Endodermal cell (in vitro differentiated cells): ENCODE measurements at places on chromosomes 13 and 19. TPM values are rescaled to one million over a fixed set of nuclear protein-coding genes. Genes with fewer than 3 reads are reported as not detected.

GRCh38 chr13:43368003-43368402 lies 344.6 kb downstream of the DNAJC15 start:
- H3K27ac ChIP-seq = no peak overlapping the region
- H3K36me3 ChIP-seq = no peaks in the 10 kb centered on the region
- no peaks in the 10 kb centered on the region for H3K27me3 ChIP-seq
- no peak for DNase-seq
- H3K4me3 ChIP-seq = no peak overlapping the region

GRCh38 chr19:11577451-11578257 lies at the start of gene ACP5:
TSS of gene ACP5 (minus strand) at chr19:11577645. CDS start at chr19:11577317, 328 bp downstream.
- H3K27me3 ChIP-seq = no peaks in the 10 kb centered on the region
- H3K27ac ChIP-seq = no peak within 1 kb of the TSS
- H3K4me3 ChIP-seq = no peak within 1 kb of the TSS
- no peaks in the 10 kb centered on the region for H3K4me1 ChIP-seq
- H3K36me3 ChIP-seq = no peaks in the 10 kb centered on the region

DNA sequence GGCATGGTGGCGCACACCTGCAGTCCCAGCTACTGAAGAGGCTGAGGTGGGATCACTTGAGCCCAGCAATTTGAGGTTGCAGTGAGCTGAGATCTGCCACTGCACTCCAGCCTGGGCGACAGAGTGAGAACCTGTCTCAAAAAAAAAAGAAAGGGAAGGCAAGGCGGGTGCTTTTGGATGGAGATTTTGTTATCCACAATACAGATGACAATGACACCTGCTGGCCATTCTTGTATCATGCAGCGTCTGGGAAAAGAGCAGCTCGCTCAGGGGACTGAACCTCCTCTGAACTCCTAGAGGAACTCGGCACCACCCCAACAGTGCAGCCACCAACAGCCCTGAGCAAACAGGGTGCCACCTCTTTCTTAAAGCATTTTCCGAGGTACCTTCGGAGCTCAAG lies 22.8 kb downstream of the HAUS8 start:
- H3K36me3 ChIP-seq = peaks cover 49% of the 10 kb centered on the region
- no peak overlapping the region for H3K27ac ChIP-seq
- H3K27me3 ChIP-seq = no peaks in the 10 kb centered on the region

- no peaks in the 10 kb centered on the region for H3K27me3 ChIP-seq
- DNase-seq = peak; percentile 85
- H3K4me1 ChIP-seq = no peaks in the 10 kb centered on the region
- H3K36me3 ChIP-seq = no peaks in the 10 kb centered on the region
Observed at GRCh38 chr19:48102870-48103751, 7.5 kb downstream of the PLA2G4C start.

DNA sequence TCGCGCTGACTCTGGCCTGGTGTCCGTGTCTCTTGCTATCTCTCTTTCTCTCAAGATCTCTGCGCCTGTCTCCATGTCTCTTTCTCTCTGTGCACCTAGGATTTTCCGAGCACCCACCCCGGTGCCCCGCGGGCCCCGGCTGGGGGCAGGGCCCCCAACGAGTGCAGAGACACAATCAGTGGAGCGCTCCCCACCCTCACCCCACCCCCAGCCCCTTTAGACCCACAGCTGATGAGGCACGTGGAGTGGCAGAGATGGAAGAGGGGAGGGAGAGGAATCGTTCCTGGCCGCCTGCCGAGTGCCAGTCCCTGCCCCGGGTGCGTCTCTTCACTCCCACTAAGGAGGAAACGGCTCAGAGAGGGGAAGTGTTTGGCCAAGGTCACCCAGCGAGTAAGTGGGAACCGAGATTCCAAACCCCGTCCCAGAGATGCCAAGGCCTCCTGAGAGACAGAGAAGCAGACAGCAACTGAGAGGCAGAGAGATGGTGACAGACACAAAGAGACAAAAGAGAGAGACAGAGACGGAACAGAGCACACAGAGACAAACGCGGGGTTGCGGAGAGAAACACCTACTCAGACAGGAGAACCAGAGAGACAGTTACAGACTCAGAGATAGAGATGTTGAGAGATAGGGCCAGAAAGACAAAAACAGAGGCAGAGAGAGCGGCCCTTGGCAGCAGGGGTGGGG lies 626 bp upstream of the BCL3 start:
- peak overlapping the region; percentile 81 for H3K4me3 ChIP-seq
- no peak overlapping the region for H3K27ac ChIP-seq
- H3K27me3 ChIP-seq = peaks cover 41% of the 10 kb centered on the region

- no peaks in the 10 kb centered on the region for H3K36me3 ChIP-seq
- no peak overlapping the region for H3K4me3 ChIP-seq
- no peaks in the 10 kb centered on the region for H3K27me3 ChIP-seq
Observed at GRCh38 chr13:97282705-97283104, 60.6 kb downstream of the MBNL2 start.

DNA sequence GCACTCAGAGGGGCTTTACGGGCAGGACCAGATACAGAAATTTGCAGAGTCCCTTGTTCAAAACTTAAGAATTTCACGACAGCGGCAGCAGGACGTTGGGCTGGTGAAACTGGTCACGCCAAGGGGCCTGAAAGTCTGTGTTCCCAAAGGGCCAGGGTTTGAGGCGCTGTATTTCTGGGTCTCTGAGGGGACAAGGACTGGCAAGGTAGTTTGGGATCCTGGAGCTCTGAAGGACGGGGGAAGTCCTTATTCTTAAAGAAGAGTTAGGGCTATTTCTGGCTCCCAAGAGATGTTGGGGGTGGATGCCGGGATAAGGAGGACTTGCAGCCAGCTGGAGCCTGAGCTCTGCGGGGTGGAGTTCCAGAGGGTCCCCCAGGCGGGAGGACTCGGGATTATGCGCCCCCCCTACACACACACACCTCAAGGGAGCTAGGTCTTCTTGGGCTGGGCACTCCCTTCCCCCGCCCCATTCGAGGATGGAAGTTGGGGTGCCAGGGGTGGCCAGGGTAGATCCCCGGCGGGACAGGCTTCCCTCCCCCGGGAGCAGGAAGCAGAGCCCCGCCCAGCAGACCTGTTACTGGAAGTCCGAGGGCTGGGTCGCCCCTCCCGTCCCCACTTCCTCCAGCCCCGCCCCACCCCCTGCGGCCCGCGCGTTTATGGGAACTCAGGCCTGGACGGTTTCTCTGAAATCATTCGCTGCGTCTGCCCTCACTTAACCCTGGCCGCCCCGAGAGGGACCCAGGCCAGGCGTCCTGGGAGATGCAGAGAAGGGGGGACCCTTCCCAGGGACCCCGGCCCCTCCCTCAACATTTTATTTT lies 5.6 kb downstream of the BCL3 start:
- H3K36me3 ChIP-seq = no peaks in the 10 kb centered on the region
- H3K27ac ChIP-seq = no peak overlapping the region
- H3K4me3 ChIP-seq = peak overlapping the region; percentile 71
- H3K4me1 ChIP-seq = peaks cover 4% of the 10 kb centered on the region
- H3K27me3 ChIP-seq = peaks cover 50% of the 10 kb centered on the region
- peak; percentile 87 for DNase-seq

DNA sequence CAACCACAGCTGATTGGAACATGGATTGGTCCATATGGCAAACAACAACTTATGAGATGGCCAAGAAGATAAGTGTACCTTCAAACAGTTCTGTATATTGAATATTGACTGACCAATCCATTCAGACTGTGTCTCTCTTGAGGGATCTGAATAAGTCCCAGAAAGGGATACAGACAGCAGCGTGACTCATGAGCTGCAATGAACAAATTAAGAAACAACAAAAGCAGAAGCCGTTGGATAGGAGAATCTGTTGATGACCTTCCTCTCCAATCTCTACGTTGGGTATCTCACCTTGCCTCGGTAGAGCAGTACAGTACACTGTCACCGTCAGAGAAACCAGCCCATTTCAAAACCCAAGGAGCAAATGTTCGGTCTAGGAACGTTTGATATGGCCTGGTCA lies 21.3 kb downstream of the MBD3L2B start:
- DNase-seq = no peak
- no peaks in the 10 kb centered on the region for H3K4me1 ChIP-seq
- H3K4me3 ChIP-seq = peak overlapping the region; percentile 29
- H3K36me3 ChIP-seq = no peaks in the 10 kb centered on the region

- no peaks in the 10 kb centered on the region for H3K36me3 ChIP-seq
- H3K27ac ChIP-seq = no peak overlapping the region
- no peak for DNase-seq
- no peaks in the 10 kb centered on the region for H3K4me1 ChIP-seq
- H3K4me3 ChIP-seq = no peak overlapping the region
Observed at GRCh38 chr13:55500694-55501093, 1640.0 kb upstream of the PRR20A start.

- no peaks in the 10 kb centered on the region for H3K4me1 ChIP-seq
- H3K4me3 ChIP-seq = no peak overlapping the region
- no peaks in the 10 kb centered on the region for H3K36me3 ChIP-seq
- H3K27me3 ChIP-seq = no peaks in the 10 kb centered on the region
- no peak overlapping the region for H3K27ac ChIP-seq
- no peak for DNase-seq
Observed at GRCh38 chr13:69948016-69948415, 159.6 kb upstream of the ATXN8OS start.

GRCh38 chr13:112186091-112186490 lies 119.1 kb downstream of the SOX1 start:
- no peak overlapping the region for H3K4me3 ChIP-seq
- no peaks in the 10 kb centered on the region for H3K36me3 ChIP-seq
- no peaks in the 10 kb centered on the region for H3K4me1 ChIP-seq
- H3K27me3 ChIP-seq = no peaks in the 10 kb centered on the region

DNA sequence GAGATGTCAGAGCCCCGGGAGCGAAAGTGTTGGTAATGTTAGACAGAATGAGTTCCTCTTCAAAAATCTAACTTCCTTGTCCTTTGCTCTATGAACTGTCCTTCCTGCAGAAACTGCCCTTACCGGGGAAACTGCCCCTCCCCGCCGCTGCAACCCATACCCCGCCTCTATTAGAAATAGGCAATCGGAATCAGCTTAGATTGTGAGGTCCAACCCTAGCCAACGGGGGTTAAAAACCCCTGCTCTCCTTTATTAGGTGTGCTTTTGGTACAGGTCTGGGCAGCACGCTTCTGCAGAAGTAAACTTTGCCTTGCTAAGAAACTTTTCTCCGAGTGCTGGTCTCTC lies 11.5 kb upstream of the CAPNS1 start:
- no peak for DNase-seq
- peak overlapping the region; percentile 75 for H3K27ac ChIP-seq
- peak overlapping the region; percentile 85 for H3K4me3 ChIP-seq

GRCh38 chr19:5205381-5205780 lies 135.2 kb downstream of the PTPRS start:
- H3K4me3 ChIP-seq = no peak overlapping the region
- peaks cover 44% of the 10 kb centered on the region for H3K36me3 ChIP-seq
- H3K4me1 ChIP-seq = no peaks in the 10 kb centered on the region

The SIGLEC11 gene
- not detected in 3 replicates for total RNA-seq

The PROZ gene
- total RNA-seq = 0.63 to 1.0 TPM (median 0.84 TPM) in 3 replicates

The ZNF541 gene
- total RNA-seq = not detected in 3 replicates

The ZNF154 gene
- total RNA-seq = 15.9 to 20.1 TPM (median 16.8 TPM) in 3 replicates

The TMEM143 gene
- 9.0 and 13.9 TPM in 2 replicates for total RNA-seq

The F7 gene
- total RNA-seq = 2.9 to 4.7 TPM (median 4.0 TPM) in 3 replicates

The VMAC gene
- 4.8 and 5.9 TPM in 2 replicates for total RNA-seq
